Epithelial cell of proximal tubule (primary cell): ENCODE measurements at places on chromosomes 11 and 22. TPM values are rescaled to one million over a fixed set of nuclear protein-coding genes. Genes with fewer than 3 reads are reported as not detected.

Gene ZNF214
- 1.1 and 1.5 TPM in 2 replicates for total RNA-seq

Gene SLCO2B1
- total RNA-seq: 0.14 and 0.23 TPM in 2 replicates

Gene MGAT3
- total RNA-seq: 0.65 and 2.4 TPM in 2 replicates

Gene KCTD14
- 8.5 and 26.8 TPM in 2 replicates for total RNA-seq

Gene ABCG4
- total RNA-seq: under 0.01 TPM in 1 of 2 replicates, not detected in the other

Gene KRTAP5-8
- total RNA-seq: not detected in 2 replicates

Gene UCP2
- 86.2 and 139 TPM in 2 replicates for total RNA-seq

Gene PTPN5
- 0.07 TPM in 1 of 2 replicates, not detected in the other for total RNA-seq
